ENCODE measurements at places on chromosomes 4 and X.

GRCh38 chr4:112889199-112889598, 160.3 kb upstream of the ANK2 start:
- DNase-seq, result no peak

DNA sequence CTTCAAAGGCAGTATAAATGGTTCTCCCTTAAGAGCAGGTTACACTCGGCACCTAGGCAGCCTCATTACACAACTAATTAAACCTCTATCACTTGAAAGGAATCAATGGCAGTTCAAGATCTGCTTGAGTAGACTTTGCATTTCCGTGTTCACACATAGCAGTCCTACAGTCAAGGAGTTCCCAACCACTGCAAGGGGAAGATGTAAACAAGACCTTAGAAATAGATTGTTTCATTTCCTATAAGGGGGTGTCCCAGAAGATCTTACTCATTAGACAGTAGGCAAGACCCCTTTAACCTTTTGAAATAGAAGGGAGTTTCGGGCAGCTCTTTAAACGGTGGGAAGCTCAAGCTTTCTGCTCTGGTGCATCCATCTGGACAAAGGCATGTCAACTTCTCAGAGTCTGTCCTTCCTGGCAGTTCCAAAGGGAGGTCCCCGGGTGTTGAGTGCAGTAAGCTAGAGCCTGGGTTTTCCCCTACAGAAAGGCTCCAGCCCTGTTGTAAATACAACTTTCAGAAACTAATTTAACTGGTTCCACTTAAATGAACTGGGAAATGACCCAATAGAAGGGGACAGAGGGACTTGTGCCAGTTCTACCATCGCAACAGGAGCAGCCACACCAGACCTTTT, 150.8 kb downstream of the RBMX2 start:
- DNase-seq, result no peak

- no peak for DNase-seq
Observed at GRCh38 chr4:26132858-26133257, 188.0 kb upstream of the RBPJ start.

GRCh38 chrX:39011454-39012221, 210.4 kb downstream of the MID1IP1 start:
- DNase-seq, result no peak

GRCh38 chrX:103431316-103431715, 55.0 kb downstream of the BEX3 start:
- DNase-seq, result no peak

DNA sequence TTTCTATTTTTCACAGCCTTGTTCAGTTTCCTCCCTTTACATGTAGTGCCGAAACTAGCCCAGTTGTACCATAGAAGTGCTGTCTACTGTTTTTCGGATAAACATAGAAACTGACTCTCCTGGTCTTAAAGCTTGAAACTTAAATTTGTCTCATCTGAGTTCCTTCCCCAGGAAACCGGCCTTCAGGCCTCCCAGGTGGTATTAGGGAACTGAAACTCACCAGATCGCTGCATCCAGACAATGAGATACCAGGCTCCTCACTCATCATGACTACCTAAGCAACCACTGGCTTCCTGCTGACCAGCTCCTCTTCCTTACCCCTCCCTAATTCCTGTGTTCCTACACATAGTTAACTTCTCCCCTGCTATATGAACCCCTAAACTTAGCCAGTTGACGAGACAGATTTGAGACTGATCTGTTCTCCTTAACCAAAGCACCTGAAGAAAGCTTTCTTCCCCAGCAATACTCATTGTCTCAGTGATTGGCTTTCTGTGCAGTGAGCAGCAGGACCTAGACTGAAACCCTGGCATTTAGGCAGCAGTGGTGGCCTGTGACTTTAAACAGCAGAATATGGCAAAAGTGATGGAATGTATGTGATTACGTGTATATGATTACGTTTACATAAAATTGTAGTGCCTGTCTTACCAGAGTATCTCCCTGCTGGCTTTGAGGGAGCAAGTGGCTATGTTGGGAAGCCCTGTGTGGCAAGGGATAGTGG, 959.1 kb upstream of the LCORL start:
- DNase-seq, result no peak

DNA sequence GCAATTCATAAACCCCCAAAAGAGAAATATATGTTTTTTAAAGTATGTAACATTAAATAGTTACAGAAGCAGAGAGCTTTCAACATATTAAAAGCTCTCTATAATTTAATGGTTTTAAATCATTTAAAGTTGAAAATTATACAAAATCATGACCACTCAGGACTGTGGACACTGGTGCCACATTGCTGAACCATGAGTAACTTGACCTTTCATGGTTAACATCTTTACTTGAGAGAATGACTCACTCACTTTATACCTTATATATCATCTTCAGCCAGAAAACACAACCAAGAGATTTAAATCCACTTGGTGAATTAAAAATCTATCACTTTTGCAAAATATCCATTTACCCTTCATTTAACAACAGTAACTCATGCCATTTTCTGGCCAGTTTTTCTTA, 584.3 kb upstream of the SMIM31 start:
- no peak for DNase-seq

DNA sequence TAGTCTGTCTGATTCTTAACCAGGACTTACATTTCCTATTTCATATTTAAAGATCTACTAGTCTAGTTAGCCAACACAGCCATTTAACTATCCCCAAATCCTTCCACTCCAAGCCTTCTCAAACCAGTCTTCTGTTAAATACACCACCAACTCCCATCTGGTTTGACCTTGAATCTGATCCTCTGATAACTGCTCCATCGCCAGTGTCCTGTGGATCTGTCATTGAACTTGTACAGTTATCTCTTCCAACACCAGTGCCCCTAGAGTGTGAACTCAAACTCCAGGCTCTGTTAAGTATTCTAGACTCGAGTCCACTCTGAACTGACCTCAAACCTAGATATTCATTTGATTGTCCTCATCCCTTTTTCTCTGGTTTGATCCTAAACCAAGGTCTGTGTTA, 14.4 kb downstream of the WDR13 start:
- no peak for DNase-seq

- DNase-seq, result no peak
Observed at GRCh38 chr4:90641861-90642599, 514.8 kb downstream of the CCSER1 start.

DNA sequence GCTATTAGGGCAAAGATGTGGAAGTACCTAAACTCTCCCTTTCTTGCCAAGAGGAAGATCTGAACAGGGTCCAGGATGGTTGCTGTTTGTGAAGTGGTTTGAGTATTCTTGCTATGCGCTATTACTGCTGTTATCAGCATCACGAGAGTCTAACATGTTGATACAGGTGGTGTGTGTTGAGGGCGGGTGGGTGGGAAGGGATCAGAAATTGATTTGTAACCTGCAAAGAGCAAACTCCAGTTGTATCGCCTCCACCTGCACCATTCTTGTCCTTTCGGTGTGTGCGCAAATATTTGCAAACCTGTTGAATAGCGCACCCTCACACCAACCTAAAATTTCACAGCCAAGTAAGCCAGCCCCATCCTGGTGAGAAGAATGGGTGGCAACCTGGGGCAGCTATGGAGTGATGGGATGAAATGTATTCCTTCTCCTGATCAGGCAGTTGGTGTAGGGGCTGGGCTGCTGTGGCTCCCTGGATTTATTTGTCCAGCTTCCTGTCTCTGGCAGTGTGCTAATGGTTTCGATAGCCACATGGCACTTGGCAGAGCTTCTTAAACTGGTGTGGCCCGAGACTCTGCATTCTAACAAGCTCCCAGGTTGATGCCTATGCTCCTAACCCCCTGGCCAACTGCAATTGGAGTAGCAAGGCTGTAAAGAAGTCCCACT, 102.6 kb upstream of the SCML1 start:
- DNase-seq, result no peak

DNA sequence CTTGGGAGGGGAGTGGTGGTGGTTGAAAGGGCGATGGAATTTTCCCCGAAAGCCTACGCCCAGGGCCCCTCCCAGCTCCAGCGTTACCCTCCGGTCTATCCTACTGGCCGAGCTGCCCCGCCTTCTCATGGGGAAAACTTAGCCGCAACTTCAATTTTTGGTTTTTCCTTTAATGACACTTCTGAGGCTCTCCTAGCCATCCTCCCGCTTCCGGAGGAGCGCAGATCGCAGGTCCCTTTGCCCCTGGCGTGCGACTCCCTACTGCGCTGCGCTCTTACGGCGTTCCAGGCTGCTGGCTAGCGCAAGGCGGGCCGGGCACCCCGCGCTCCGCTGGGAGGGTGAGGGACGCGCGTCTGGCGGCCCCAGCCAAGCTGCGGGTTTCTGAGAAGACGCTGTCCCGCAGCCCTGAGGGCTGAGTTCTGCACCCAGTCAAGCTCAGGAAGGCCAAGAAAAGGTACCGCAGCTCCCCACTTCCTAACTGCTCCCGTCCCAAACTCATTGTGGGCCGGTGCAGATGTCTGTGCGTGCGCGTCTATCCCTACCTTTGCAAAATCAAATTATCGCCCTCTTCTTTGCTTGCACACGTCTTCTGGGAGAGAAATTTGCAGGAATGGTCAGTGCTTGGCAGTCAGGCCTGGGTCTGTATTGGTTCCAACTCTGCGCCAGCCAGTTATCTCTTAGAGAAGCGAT, 533 bp downstream of the IL15 start:
- no peak for DNase-seq

DNA sequence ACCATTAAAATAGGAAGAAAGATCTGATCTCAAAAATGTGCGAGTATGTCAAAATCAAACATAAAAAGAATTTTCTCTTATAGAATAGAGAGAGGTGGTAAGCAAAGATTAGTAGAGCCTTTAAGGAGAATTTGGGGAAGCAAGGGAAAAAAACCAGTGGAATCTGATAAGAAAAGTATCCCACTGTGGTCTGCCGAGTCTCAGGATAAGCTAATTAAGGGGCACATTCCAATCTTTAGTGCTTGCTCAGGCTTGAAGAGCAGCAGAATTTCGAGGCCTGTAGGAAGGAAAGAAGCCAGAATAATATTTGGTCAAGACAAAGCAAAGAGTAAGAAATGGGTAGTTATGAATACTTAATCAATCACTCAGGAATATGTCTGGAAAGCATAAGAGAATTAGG, 13.0 kb downstream of the STATH start:
- no peak for DNase-seq

- no peak for DNase-seq
Observed at GRCh38 chr4:148747721-148748268, 305.6 kb upstream of the NR3C2 start.

- DNase-seq, result no peak
Observed at GRCh38 chr4:47692691-47693090, 145.2 kb downstream of the CORIN start.

GRCh38 chr4:67714248-67714583, 13.3 kb upstream of the UBA6 start:
- no peak for DNase-seq

GRCh38 chr4:155802190-155802959, 43.6 kb downstream of the GUCY1B1 start:
- no peak for DNase-seq

GRCh38 chrX:44245733-44246132, 97.7 kb downstream of the EFHC2 start:
- DNase-seq, result no peak

GRCh38 chrX:75155447-75155826, 646 bp downstream of the ABCB7 start:
- no peak for DNase-seq

- no peak for DNase-seq
Observed at GRCh38 chr4:76753814-76754213, 144.1 kb downstream of the SOWAHB start.

DNA sequence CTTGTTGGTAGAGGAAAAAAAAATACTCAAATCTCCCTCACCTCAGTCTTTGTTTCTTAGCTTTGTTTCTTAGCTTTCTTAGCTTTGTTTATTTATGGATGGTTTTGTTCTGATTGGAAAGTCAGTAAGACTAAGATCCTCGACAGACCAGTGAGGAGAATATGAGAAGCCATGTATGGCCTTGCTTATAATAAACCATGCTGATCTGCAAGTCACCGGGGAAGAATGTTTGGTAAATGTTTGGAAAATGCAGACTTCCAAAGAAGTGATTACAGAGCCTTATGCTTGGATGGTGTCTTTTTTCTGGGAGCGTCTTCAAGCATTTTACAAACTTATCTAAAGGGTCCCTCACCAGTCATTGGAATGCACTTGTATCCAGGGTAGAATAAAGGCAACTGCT, 90.1 kb upstream of the NOCT start:
- no peak for DNase-seq

GRCh38 chrX:152306331-152306730, 144.8 kb downstream of the GABRA3 start:
- DNase-seq, result no peak

DNA sequence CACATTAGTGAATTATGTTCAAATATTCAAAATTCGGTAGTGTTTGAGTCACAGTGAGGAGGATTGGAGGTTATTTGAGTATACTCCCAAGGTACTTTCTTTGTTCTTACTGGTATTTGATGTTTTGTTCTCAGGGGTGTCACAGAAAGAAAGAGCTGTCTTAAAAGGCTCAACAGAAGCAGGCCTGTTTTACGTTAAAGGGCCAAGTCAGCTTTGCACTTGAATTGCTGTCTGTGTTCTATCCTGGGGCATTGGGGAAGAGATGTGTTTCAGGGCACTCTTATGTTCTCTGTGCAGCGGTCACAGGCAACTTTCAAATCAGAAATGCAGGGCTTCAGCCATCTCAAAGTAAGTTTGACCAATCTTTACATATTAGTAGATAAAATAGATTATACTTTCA, 1113.1 kb upstream of the LCORL start:
- DNase-seq, result no peak

DNA sequence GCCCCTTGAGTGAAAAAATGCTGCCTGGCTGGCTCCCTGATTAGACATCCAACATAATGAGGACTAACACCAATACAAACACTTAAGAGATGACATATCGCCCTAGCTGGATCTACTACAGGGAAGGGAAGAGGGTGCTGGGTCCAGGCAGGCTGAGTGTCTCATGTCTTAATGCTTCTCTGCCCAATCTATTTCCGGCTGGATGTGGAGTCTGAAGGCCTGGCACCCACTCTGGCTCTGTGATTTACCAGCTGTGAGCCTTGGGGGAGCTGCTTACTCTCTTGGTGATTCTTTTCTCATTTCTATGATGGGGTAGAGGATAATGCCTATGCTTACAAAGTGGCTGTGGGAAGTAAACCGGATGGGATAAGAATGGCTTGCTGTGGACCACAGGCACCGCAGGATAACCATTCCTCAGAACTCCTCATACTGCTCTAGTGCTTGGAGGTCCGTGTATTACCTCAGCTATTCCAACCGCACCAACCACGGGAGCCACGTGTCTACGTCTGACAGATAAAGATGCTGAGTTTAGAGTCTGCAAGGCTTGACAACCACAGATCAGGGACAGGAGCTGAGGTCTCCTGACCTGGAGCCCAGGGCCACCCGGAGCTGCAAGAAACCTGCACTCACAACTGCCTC, 161.7 kb downstream of the AFAP1 start:
- no peak for DNase-seq

- DNase-seq, result no peak
Observed at GRCh38 chr4:6991771-6992557, 51.2 kb upstream of the TADA2B start.

DNA sequence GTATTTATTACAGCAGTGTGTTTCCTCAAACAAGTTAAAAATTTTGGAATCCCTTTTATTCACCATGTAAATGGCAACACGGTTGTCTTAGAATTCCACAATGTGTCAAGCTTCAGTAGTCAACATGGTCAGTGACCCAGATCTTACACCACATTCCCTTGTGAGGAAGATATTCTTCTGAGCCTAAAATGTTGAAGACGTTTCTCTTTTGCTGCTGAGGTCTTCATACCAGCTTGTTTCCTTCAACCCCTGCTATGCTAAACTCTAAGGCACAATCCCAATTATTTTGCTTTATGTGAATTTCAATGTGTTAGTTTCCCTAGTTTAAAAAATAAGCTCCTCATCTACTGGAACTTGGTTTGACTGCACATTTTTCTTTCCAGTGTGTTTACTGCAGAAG, 17.6 kb upstream of the LDB2 start:
- DNase-seq, result no peak

GRCh38 chrX:123348468-123348867, 164.4 kb downstream of the GRIA3 start:
- DNase-seq, result no peak

Measured in stimulated activated CD8-positive, alpha-beta memory T cell treated with anti-CD3 and anti-CD28 coated beads, Interleukin-7, amount 100 ng/mL, for 1 hour (primary cell).